ENCODE measurements at places on chromosomes 13 and 19. TPM values are rescaled to one million over a fixed set of nuclear protein-coding genes. Genes with fewer than 3 reads are reported as not detected.

- no peak overlapping the region for H3K27ac ChIP-seq
- H3K36me3 ChIP-seq, result no peaks in the 10 kb centered on the region
- peaks cover 21% of the 10 kb centered on the region for H3K27me3 ChIP-seq
- H3K4me1 ChIP-seq, result no peaks in the 10 kb centered on the region
- DNase-seq, result no peak
Measured at GRCh38 chr13:76872675-76873074, 13.5 kb downstream of the KCTD12 start.

DNA sequence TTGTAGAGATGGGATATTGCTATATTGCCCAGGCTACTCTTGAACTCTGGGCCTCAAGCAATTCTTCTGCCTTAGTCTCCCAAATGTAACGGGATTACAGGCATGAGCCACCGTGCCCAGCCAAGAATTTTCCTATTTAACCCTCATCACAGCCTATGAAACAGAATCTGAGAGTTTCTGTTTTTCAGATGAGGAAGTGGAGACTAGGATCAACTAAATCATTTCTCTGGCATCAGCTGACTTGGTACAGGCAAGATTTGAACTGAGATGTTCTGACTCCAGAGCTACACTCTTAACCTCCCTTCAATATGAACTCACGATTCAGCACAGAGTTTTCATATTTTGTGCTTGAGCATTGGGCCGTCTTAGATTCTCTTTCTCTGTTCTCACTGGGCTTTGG lies 8.1 kb downstream of the ZNF460 start:
- H3K27me3 ChIP-seq, result no peaks in the 10 kb centered on the region
- DNase-seq, result no peak
- peaks cover 10% of the 10 kb centered on the region for H3K4me1 ChIP-seq
- H3K36me3 ChIP-seq, result peaks cover 92% of the 10 kb centered on the region
- no peak overlapping the region for H3K4me3 ChIP-seq

- H3K27me3 ChIP-seq, result no peaks in the 10 kb centered on the region
- H3K4me1 ChIP-seq, result no peaks in the 10 kb centered on the region
- no peak overlapping the region for H3K4me3 ChIP-seq
- no peak for DNase-seq
- no peaks in the 10 kb centered on the region for H3K36me3 ChIP-seq
Measured at GRCh38 chr13:19305434-19305833, 123.8 kb upstream of the TUBA3C start.

GRCh38 chr13:67299072-67299635 lies 69.0 kb upstream of the PCDH9 start:
- H3K27ac ChIP-seq, result no peak overlapping the region
- no peak for DNase-seq
- H3K36me3 ChIP-seq, result no peaks in the 10 kb centered on the region
- H3K27me3 ChIP-seq, result no peaks in the 10 kb centered on the region
- H3K4me1 ChIP-seq, result no peaks in the 10 kb centered on the region

DNA sequence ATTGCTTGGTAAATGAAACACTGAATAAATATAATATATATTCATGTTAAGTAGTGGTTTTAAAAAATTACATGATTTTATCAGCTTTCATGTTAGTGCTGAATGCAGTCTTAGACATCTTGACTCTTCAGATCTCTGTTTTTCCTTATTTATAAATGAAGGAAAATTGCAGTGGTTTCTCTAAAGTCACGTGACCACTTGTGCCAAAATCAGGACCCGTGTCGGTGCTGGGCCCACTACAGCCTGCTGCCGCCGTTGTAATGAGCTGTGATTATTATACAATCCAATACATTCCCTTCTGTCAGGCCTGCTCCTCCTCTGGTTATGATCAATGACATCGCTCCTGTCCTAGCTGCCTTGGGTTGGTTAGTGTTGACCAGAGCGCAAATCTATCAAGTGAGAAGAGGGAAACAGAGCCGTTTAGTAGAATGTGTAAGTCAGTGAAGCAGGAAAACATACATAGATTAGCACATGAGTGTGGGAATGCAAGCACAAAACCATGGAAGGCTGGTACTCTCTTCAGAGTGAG lies 88.2 kb downstream of the AKAP11 start:
- H3K36me3 ChIP-seq, result peaks cover 9% of the 10 kb centered on the region
- H3K27me3 ChIP-seq, result no peaks in the 10 kb centered on the region
- no peak overlapping the region for H3K4me3 ChIP-seq
- H3K27ac ChIP-seq, result no peak overlapping the region
- DNase-seq, result no peak

The CGB7 gene
- total RNA-seq, result not detected

GRCh38 chr13:69331245-69331644 lies 776.4 kb upstream of the ATXN8OS start:
- H3K36me3 ChIP-seq, result no peaks in the 10 kb centered on the region
- no peak overlapping the region for H3K4me3 ChIP-seq
- no peaks in the 10 kb centered on the region for H3K4me1 ChIP-seq

DNA sequence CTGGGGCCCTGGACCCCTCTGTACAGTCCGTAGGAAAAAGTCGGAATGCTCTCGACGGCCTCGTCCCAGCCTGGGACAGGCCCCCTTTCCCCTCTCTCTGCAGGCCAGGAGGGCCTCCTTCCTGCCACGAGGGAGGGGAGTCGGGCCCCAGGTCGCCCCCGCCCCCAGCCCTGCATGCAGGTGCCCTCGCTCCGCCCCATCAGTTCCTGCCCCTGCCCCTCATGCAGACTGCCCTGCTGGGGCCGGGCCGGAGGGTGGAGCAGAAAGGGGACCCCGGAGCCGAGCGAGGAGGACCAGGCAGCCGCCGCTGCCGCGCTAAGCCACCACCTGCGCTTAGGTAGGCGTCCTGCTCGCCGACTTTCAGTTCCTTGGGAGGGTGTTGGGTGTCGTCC lies 7.3 kb downstream of the LYL1 start:
- peak; percentile 71 for DNase-seq
- H3K27me3 ChIP-seq, result peaks cover 26% of the 10 kb centered on the region
- peaks cover 36% of the 10 kb centered on the region for H3K4me1 ChIP-seq
- H3K4me3 ChIP-seq, result no peak overlapping the region
- H3K36me3 ChIP-seq, result peaks cover 5% of the 10 kb centered on the region

- no peak overlapping the region for H3K4me3 ChIP-seq
- peak overlapping the region; percentile 37 for H3K27ac ChIP-seq
- H3K27me3 ChIP-seq, result no peaks in the 10 kb centered on the region
- peaks cover 7% of the 10 kb centered on the region for H3K36me3 ChIP-seq
Measured at GRCh38 chr13:32272021-32272683, 43.0 kb downstream of the ZAR1L start.

DNA sequence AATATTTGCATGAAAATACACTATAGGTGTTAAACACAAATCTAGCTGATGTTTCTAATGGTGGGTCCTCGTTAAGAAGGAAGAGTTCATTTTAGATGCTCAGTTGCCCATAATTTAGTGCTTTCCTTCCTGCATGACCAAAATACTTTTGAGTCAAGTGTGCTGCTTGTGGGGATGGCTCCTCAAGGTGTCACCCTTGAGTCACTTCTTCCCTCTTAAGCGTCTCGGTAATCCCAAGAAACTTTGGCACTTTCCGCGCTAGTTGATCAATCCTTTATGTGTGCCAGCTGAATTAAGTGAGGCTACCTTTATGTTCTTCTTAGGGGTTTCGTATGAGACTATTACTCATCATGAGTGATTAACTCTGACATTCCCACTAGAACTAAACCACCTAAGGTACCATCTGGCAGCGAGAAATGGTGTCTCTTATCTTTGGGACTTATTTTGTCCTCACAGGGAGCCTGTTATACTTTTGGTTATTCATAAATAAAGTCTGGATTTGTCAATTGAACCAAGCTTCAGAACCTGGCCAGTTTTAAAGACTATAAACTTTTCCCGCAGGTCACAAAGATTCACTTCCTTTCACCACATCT lies 106.8 kb downstream of the NHLRC3 start:
- H3K4me1 ChIP-seq, result peaks cover 14% of the 10 kb centered on the region
- no peak overlapping the region for H3K27ac ChIP-seq
- peaks cover 26% of the 10 kb centered on the region for H3K27me3 ChIP-seq
- DNase-seq, result peak; percentile 70

The ATP4B gene
- total RNA-seq, result not detected

DNA sequence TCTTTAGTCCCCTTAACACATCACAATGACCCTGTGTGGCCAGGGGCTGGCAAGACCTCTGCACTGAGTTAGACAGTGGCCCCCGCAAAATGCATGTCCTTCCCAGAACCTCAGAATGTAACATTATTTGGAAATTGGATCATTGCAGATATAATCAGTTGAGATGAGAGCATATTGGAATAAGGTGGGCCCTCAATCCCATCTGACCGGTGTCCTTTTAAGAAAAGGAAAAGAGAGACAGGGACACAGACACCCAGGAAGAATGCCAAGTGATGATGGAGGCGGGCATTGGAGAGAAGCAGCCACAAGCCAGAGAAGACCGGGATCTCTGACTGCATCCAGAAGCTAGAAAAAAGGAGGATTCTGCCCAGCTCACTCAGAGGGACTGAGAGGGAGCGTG lies 1.8 kb downstream of the FAM187B start:
- H3K4me3 ChIP-seq, result no peak overlapping the region
- peaks cover 3% of the 10 kb centered on the region for H3K27me3 ChIP-seq
- DNase-seq, result no peak
- H3K36me3 ChIP-seq, result no peaks in the 10 kb centered on the region
- no peak overlapping the region for H3K27ac ChIP-seq
- peaks cover 12% of the 10 kb centered on the region for H3K4me1 ChIP-seq

GRCh38 chr13:30375265-30375835 lies 46.9 kb upstream of the UBE2L5 start:
- peaks cover 9% of the 10 kb centered on the region for H3K36me3 ChIP-seq
- peak overlapping the region; percentile 85 for H3K4me3 ChIP-seq
- peaks cover 86% of the 10 kb centered on the region for H3K4me1 ChIP-seq
- no peaks in the 10 kb centered on the region for H3K27me3 ChIP-seq

DNA sequence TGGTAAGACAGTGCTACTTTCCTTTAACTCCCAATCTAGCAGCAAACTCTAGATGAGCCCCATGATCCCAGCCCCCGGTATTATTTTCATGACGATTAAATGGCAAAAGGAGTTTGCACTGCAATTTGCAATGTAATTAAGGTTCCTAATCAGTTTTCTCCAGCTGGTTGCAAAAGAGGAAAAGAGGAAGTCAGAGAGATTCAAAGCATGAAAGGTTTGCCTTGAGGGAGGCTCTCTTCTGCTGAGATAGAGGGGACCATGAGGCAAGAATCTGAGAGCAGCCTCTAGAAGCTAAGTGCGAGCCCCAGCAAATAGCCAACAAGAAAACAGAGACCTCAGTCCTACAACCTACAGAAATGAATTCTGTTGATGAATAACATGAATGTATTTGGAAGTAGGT lies 527.1 kb downstream of the UQCRFS1 start:
- no peak for DNase-seq
- no peak overlapping the region for H3K27ac ChIP-seq
- no peaks in the 10 kb centered on the region for H3K36me3 ChIP-seq
- H3K4me1 ChIP-seq, result peaks cover 6% of the 10 kb centered on the region

The SUPT20H gene
- total RNA-seq, result 74.8 TPM

- H3K4me3 ChIP-seq, result no peak overlapping the region
- DNase-seq, result no peak
- H3K27ac ChIP-seq, result no peak overlapping the region
- no peaks in the 10 kb centered on the region for H3K4me1 ChIP-seq
Measured at GRCh38 chr13:59211606-59212005, 952.1 kb downstream of the DIAPH3 start.

The UBE2L5 gene
- total RNA-seq, result not detected

The SIRT6 gene
- total RNA-seq, result 39.8 TPM

GRCh38 chr19:55484593-55485438 lies at the start of gene NAT14:
TSS of gene NAT14 (plus strand) at chr19:55485188. CDS start at chr19:55485709, 521 bp downstream.
- H3K4me1 ChIP-seq, result peaks cover 8% of the 10 kb centered on the region
- peaks cover 4% of the 10 kb centered on the region for H3K36me3 ChIP-seq

The SLAIN1 gene
- total RNA-seq, result 28.7 TPM

The LILRB3 gene
- total RNA-seq, result not detected

DNA sequence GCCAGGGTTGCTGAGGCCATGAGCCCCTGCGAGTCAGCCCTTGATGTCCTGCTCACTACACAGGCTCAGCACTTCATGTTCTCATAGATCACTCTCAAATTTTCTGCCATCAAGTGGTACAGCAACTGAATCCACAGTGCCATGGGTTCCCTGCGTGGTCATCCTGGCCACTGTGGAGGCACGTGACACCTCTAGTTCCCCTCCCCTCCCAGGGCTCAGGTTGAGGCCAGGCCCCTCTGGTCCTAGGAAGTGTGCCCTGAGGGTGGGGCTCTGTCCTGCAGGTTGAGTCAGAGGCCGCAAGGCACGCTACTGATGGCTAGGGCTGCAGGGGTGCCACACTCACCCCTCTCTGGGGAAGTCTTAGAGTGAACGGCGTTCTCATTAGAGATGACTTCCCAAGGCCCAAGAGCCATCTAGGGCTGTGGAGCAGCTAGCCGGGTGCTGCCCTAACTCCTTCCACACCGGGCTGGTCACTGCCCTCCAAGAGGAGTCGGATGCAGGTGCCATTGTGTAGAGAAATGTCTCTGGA lies 39.8 kb upstream of the TPM4 start:
- no peak overlapping the region for H3K4me3 ChIP-seq
- H3K27ac ChIP-seq, result no peak overlapping the region
- peaks cover 2% of the 10 kb centered on the region for H3K27me3 ChIP-seq

- H3K36me3 ChIP-seq, result peaks cover 44% of the 10 kb centered on the region
- H3K27me3 ChIP-seq, result no peaks in the 10 kb centered on the region
- H3K27ac ChIP-seq, result peak overlapping the region; percentile 92
- DNase-seq, result peak; percentile 82
- peak overlapping the region; percentile 67 for H3K4me3 ChIP-seq
Measured at GRCh38 chr13:98517576-98518310, 59.2 kb downstream of the STK24 start.

GRCh38 chr13:65892859-65893258 lies 1337.3 kb downstream of the PCDH9 start:
- H3K4me1 ChIP-seq, result no peaks in the 10 kb centered on the region
- H3K36me3 ChIP-seq, result no peaks in the 10 kb centered on the region
- H3K27ac ChIP-seq, result no peak overlapping the region

- peaks cover 2% of the 10 kb centered on the region for H3K36me3 ChIP-seq
- peaks cover 14% of the 10 kb centered on the region for H3K4me1 ChIP-seq
- peak overlapping the region; percentile 100 for H3K27ac ChIP-seq
- H3K27me3 ChIP-seq, result no peaks in the 10 kb centered on the region
- peak overlapping the region; percentile 100 for H3K4me3 ChIP-seq
- no peak for DNase-seq
Measured at GRCh38 chr19:38337360-38337653, 1.7 kb downstream of the CATSPERG start.

Measured in activated CD4-positive, alpha-beta T cell treated with anti-CD3 and anti-CD28 coated beads, Interleukin-2, amount 10 ng/mL, durations not matched to agents 24 days and 14 days (primary cell).